ENCODE measurements at places on chromosomes 2 and 18.

DNA sequence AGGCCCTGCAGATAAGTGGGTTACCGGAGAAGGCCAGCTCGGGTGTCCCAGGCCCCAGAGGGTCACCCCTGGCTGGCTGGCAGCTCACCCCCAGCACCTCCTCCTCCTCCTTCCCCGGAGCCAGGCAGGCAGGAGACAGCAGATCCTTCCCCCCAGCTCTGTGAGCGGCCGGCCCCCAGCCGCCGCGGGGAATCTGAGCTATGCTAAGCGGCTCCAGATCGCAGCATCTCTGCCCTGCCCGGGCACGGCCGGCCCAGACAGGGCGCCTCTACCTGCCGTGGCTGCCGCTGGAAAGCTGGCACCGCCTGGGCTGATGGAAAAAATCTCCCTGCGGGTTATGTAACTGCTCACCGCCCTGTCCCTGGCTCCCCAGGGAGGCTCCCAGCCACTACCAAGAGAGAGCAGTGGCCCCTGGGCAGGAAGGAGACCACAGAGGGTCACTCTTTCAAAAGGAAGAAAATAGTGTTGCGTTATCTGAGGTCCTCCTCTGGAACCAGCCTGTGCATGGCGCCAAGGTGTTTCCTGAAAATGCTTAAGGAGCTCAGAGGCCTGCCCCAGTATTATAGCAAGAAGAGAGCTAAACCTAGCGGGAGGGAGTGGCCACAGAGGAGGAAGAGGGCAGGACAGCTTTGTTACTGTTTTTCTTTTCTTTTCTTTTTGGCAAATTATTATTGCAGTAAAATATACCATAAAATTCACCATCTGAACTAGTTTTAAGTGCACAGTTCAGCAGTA, 179.0 kb downstream of the SMAD7 start:
- DNase-seq = no peak

DNA sequence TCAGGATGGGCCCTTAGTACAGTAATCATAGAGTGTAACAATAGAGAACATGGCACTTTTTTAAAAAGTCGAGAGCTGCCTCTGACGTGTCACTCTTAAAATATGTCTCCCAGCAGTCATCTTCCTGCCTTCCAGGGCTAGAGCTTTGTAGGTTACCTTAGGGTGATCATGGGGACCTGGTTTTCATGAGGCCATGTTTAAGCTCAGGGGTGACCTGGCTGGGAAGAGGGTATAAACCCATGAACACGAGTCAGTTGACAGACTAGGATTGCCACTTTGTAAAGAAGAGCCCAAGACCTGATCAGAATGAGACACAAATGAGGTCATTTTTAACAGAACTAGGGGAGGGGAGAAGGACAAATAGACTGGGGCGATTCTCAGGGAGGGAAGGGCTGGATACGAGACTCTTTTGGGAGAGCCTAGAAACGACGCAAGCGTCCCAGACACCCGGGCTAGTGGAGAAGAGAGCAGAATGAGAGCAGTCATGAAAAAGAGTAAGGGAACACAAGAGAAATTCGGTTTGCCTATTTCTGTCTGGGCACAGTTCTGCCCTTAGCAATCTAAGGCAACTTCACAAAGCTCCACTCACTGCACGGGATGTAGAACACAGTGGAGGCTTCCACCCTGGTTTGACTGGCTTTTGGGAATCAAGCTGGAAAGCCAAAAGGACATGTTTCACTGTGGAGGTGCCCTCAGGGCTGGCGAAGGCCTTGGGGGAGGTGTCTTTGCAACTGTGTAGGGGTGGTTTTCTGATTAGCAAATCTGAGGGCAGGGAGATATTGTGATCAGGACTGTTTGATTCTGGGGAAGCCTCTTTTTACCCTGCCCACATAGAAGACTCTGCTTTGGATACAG, 1.8 kb upstream of the RAB31 start:
- no peak for DNase-seq

GRCh38 chr2:236870370-236870769, 215.3 kb upstream of the COPS8 start:
- DNase-seq = no peak

- no peak for DNase-seq
Observed at GRCh38 chr2:197707316-197708213, 2.4 kb downstream of the MARS2 start.

- DNase-seq = no peak
Observed at GRCh38 chr2:70641263-70641784, 87.7 kb upstream of the TGFA start.

- no peak for DNase-seq
Observed at GRCh38 chr18:13633700-13634099, 92.7 kb downstream of the FAM210A start.

DNA sequence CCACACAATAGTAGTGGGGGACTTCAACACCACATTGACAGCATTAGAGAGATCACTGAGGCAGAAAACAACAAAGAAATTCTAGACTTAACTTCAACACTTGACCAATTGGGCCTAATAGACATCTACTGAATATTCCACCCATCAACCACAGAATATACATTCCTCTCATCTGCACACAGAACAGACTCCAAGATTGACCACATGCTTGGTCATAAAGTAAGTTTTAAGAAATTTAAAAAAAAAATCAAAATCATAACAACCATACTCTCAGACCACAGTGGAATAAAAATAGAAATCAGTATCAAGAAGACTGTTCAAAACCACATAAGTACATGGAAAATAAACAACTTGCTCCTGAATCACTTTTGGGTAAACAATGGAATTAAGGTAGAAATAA, 9.0 kb upstream of the FLACC1 start:
- no peak for DNase-seq

- DNase-seq = no peak
Observed at GRCh38 chr2:173119944-173120343, 44.3 kb downstream of the MAP3K20 start.

GRCh38 chr2:96325041-96325883, at the start of gene ITPRIPL1:
TSS of gene ITPRIPL1 (plus strand) at chr2:96325317. CDS start at chr2:96325840, 523 bp downstream.
- DNase-seq = no peak

GRCh38 chr2:8121826-8122513, 559.9 kb upstream of the ID2 start:
- DNase-seq = no peak

GRCh38 chr2:127074358-127074757, 32.6 kb downstream of the BIN1 start:
- DNase-seq = no peak

DNA sequence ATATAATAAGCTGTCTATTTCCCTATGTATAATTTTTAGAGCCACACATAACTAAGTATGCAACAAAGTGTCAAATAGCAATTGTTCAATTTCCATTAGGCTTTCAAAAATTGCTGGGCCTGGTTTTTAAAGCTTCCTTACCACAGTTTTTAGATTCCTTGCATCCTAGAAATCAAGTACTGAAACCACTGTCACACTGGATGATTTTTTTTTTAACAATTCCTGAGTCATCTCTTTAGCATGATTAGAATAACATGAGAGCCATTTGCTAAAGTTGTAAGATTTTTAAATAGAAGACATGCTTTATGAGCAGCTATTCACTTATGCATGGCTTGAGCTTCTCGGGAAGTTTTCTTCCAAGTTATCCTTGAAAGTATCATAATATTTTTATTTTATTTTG, 319.5 kb upstream of the NXPH2 start:
- no peak for DNase-seq

DNA sequence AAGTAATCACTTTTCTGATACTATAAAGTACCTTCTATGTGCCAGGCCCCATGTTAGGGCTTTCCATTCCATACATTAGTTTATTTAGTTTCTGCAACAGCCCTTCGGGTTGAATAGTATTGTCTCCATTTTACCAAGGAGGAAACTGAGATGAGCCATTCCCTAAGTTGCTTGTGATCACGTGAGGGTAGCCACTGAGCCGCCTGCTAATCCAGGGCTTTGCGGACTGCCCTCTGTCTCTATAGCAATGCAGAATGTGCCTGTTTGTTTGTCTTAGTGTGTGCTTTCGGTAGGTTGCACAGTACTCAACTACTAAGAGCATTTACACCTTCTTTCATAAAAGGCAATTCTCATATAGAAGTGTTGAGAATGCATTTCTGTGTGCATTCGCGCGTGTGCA, 5.0 kb downstream of the EMILIN2 start:
- no peak for DNase-seq

- no peak for DNase-seq
Observed at GRCh38 chr18:66641056-66641455, 37.2 kb upstream of the CDH19 start.

GRCh38 chr2:196315388-196316049, 144.1 kb upstream of the STK17B start:
- no peak for DNase-seq

DNA sequence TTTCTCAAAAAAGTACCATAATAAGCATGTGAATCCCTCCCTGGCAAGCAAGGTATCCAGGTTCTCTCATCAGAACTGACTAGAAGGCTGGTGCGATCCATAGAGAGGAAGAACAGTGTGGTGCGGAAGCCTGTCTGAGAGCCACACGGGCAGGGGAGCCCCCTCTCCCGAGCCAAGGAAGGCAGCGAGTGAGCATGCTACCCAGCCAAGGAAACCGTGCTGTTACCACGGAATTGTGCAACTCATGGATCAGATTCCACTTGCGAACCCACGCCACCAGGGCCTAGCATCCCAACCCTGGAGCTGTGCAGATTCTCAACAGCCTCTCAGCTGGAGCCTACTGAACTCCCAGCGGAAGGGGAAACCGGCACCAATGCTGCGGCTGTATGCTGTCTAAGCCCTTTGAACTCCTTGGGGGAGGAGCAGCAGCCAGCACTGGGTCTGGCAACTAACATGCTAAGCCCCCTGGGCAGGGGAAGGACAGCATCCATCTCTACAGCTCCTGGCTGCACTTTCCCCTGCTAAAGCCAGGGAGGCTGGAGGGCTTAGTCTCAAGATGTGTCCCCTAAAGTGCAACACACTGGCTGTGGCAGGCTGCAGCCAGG, 823.1 kb downstream of the EPHA4 start:
- no peak for DNase-seq

- no peak for DNase-seq
Observed at GRCh38 chr2:12964904-12965539, 248.3 kb downstream of the TRIB2 start.

GRCh38 chr2:229154381-229154780, 116.7 kb downstream of the PID1 start:
- no peak for DNase-seq

DNA sequence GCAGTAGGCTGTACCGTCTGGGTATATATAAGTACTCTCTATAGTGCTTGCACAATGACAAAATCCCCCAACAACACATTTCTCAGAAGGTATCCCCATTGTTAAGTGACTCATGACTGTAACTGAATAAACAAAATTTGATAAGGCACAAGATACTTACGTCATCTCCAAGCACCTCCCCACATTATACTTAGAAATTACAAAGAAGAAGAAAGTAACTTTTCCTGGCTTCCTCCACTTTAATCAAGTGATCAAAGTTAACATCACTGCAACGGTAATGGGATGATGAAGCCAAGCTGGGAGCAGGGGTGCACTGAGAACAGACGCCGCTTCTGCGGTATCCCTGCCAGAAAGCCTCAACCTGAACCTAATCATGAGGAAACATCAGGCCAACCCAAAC, 9.7 kb downstream of the TNS1 start:
- DNase-seq = no peak

- DNase-seq = no peak
Observed at GRCh38 chr2:49379406-49379805, 225.1 kb upstream of the FSHR start.

GRCh38 chr2:199662255-199662654, 188.7 kb downstream of the FTCDNL1 start:
- no peak for DNase-seq

DNA sequence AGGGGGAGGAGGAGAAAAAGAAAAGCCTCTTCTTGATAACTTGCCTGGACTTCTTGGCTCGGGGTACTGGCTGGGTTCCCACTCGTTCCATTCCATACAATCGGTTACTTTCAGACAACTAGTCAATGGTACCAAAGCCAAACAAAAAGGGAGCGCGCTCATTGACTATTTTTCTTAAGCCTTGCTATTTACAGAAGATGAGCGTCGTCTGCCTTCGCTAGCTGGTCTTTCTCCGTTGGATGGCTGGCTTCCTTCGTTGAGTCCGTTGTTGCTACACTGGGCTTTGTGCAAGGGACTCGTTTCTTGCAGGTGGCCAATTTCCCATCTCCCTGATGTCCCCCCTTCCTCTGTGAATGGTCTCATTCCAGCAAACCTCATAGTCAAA, 260.4 kb downstream of the ZNF516 start:
- no peak for DNase-seq

DNA sequence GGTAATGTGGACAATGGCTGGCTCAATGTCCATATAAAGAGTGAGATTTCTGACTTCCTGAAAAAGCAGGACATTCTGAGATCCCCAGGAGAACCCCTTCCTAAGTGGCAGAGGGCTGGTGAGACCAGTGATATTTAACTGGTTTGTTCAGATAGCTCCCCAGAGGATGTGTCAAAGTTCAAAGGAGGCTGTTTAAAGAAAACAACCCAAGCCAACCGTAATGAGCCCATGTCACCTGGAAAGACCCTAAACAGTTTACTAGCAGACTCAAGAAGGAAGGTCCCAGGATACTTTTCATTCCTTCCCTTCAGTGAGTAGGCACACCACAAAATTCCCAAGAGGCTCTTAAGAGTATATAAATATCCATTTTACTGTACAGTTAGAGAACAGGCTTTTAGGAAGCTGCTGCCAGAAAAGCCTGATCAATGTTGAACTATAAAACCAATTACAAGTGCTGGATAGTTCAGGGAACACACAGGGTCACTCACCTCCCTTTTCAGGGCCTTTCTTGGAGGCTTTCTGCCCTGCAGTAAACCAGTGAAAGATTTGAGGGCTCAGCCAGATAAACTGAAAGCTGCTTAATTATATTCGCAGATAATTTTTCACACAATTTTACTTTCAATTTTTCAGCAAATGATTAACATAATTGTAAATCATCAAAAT, 293.5 kb downstream of the ASXL3 start:
- DNase-seq = no peak

DNA sequence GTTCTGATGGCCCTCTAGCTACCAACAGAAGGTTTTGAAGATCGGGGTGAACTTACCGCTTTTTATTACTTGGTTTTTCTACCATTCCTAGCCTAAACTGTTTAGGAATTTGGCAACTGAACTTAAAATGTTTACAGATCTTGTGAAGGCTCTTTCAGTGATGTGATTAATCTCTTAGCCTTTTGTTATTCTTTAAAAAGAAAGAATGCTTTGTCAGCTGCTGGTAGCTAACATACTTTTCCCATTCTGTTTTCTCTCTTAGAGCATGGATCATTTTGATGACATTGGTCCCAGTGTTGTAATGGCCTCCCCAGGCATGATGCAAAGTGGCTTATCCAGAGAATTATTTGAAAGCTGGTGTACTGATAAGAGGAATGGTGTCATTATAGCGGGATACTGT, 18.1 kb downstream of the CPSF3 start:
- DNase-seq = no peak
